Stimulated activated CD4-positive, alpha-beta T cell treated with anti-CD3 and anti-CD28 coated beads, Interleukin-1b, Interleukin-23, amount 100 ng/mL, for 1 hour (primary cell): ENCODE measurements at places on chromosomes 11 and 22.

GRCh38 chr22:37229012-37229804 is 14.9 kb downstream of the RAC2 start:
- no peak for DNase-seq

- no peak for DNase-seq
Observed at GRCh38 chr11:118152552-118153471, at the start of gene SCN4B. SCN4B (minus strand) TSS chr11:118152823; CDS start chr11:118152673, 150 bp downstream.

- no peak for DNase-seq
Observed at GRCh38 chr11:69928975-69929374, 109.8 kb upstream of the FGF3 start.

DNA sequence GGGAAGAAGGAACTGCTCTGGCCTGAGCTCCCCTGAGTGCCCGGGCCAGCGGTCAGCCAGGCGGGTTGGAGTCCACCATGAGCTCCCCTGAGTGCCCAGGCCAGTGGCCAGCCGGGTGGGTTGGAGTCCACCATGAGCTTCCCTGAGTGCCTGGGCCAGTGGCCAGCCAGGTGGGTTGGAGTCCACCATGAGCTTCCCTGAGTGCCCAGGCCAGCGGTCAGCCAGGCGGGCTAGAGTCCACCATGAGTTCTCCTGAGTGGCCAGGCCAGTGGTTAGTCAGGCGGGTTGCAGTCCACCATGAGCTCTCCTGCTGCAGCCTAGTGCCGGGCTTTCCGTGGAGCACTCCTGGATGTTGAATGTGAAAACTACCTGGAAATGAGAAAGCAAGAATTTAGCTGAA is 844.0 kb downstream of the TBC1D22A start:
- DNase-seq, result no peak

DNA sequence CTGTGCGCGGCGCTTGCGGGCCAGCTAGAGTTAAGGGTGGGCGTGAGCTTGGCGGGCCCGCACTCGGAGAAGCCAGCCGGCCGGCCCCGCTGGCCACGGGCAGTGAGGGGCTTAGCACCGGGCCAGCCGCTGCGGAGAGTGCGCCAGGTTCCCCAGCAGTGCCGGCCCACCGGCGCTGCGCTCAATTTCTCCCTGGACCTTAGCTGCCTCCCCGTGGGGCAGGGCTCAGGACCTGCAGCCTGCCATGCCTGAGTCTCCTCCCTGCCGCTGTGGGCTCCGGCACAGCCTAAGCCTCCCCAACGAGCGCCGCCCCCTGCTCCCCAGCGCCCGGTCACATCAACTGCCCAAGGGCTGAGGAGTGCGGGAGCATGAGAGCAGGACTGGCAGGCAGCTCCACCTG is 5.2 kb upstream of the PES1 start:
- DNase-seq, result no peak

GRCh38 chr11:61694602-61694939 is 14.4 kb downstream of the DAGLA start:
- no peak for DNase-seq

- DNase-seq, result no peak
Observed at GRCh38 chr11:34417202-34417601, 21.5 kb upstream of the CAT start.

DNA sequence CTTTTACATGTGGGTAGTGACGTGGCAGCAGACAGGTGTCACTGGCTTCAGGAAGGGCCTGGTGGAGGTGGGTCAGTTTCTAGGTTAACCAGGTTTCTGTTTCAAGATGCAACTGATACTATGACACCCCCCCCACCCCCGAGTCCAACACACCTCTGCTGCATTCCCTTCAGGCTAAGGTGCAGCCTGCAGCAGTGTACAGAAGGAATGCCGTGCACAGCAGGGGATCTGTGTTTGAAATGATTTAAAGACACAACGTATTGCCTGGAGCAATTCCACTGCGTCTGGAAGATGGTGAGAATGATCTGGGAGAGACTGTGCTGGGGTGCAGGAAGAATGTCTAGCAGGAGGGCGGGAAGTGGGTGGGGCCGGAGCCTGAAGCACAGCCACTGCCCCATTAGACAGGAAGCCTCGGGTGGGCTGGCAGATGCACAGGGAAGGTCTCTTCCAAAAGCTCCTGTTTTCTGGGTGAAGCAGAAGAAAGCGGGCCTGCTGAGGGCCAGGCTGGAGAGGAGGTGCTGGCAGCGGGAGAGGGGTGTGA is 11.9 kb upstream of the TESMIN start:
- DNase-seq, result no peak

DNA sequence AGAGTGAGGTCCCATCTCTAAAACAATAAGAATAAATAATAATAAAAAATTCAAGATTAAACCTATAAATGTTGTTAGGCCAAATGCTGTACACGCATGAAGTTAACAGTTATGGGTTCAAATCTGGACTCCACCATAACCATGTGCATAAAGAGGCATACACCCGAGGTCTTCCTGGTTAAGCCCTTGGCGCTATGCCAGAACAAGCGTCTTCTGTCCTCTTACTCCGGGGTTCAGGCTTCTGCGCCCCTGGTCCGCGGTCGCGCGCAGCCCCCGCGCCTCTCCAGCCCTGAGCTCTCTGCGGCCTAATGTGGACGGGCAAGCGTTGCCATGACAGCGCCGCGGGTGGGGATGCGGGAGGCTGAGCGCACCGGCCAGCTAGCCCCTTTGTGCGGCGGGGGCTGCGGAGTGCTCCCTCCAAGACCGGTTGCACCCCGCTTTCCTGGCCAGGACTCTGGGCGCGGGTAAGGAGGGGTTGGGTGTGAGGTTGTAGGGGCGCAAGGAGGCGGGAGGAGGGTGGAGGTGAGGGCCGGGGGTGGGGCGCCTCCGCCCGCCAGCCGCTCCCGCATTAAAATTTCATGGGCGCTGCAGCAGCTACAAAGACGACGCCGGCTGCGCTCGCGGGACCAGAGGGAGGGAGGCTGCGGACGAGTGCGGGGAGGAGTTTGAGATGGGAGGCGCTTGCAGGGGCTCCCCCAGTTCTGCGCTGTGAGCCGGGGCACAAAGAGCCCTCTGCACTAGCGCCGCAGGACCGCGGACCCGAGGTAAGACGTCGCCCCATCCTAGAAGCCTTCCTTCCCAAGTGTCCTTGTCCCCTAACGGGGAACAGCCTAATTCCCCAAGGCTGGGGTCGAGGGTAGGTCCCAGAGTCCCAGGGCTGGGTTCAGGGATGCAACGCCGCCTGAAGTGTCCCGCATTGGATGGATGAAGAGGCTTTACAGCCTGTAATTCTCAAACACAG is at the start of gene MIAT:
TSS of gene MIAT (plus strand) at position 698 of the 961 bp plus-strand sequence.
- DNase-seq, result no peak

GRCh38 chr22:47086596-47087248 is 324.3 kb downstream of the TBC1D22A start:
- no peak for DNase-seq

DNA sequence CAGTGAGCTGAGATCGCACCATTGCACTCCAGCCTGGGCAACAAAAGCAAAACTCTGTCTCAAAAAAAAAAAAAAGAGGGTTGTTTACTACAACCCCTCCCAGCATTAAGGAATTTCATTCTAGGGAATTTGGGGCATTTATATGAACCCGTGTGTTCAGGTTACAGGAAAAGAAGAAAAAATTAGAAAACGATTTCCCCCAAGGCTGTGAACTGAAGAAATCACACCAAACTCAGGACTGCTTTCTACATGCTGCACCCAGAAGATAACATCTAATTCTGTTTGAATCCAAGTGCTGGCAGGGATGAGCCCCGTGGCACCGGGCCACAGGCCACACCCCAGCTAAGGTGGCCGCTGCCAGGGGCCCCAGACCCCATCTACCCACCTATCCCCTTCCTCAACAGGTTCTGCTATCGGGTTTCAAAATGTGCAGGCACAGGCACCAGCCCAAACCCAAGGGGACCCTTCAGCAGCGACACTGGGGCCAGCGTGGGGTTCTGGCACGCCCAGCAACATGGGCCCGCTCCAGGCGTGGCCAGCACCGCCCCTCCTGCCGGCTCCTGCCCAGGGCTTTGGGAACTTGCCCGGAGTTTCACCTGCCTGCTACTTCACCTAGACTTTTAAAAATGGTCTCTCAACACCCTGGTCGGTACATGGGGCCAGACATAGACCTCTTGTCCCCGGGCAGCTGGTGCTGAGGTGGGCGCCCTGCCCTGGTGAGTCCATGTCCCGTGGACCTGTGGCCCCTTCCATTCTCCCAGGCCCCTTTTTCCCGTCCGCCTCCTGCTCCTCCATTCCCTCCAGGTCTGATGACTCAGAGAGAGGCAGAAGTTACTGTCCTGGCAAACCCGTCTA is 11.8 kb downstream of the CELSR1 start:
- DNase-seq, result no peak

DNA sequence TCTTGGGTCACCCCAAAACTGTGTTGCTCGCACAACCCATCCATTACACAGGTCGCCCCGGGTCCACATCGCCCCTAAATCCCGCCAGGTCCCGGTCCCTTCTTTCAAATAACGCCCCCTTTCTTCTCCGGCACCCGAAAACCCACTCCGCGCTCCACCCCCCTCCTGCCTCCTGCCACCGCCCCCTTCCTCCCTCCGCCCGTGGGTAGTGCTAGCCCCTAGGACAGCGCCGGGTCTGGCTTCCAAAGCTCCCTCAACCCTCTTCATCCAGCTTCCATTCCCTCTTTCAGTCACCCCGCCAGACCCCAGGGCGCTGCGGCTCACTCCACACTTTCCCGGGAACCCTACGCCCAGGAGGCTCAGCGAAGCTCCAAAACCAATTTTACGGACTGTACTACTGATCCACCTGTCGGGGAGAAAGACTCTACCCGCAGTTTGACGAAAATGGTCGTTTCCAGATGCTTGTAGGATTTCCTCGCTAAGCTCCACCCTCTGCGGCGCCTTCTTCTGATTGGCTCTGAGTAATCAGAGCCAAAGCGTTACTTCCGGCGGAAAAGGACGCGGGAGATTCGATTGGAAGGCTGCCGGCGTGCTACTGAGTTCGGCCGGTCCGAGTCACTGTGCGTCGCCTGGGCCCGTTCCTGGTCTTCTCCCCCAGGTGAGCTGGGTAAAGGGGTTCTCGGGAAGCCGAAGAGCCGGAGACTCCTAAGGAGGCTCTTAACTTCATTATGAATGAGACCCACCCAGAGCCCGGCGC is at the start of gene DDIAS:
TSS of gene DDIAS (plus strand) at position 572 of the 757 bp plus-strand sequence. CDS start 13,003 bp downstream, outside the sequence.
- DNase-seq, result peak; percentile 74

GRCh38 chr11:106217456-106217855 is 140.0 kb downstream of the AASDHPPT start:
- no peak for DNase-seq

- no peak for DNase-seq
Observed at GRCh38 chr11:126992065-126992803, 8.3 kb downstream of the KIRREL3 start.
